ENCODE measurements at places on chromosomes 6 and 20. TPM values are rescaled to one million over a fixed set of nuclear protein-coding genes. Genes with fewer than 3 reads are reported as not detected.

DNA sequence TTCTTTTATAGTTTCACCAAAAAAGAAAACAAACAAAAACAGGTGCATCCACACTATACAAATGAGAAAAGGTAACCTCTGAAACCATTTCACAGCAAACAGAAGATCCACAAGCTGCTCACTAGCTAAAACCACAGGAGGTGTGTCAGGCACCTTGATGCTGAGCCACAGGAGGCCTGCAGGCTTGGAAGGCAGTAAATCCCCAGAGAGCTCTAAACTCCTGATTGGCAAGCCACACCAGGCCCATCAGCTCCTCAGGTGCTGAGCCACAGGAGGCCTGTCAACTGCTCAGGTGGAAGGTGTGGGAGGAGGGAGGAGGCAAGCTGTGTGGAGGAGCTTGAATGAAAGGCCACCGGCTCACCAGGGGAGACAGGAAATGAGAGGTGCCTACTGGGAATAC is 273.0 kb downstream of the PKHD1 start:
- H3K27ac ChIP-seq = no peak overlapping the region
- H3K4me3 ChIP-seq = no peak overlapping the region
- H3K27me3 ChIP-seq = no peaks in the 10 kb centered on the region
- no peaks in the 10 kb centered on the region for H3K4me1 ChIP-seq
- H3K36me3 ChIP-seq = peaks cover 5% of the 10 kb centered on the region

- no peak overlapping the region for H3K27ac ChIP-seq
- DNase-seq = no peak
- no peaks in the 10 kb centered on the region for H3K36me3 ChIP-seq
- H3K27me3 ChIP-seq = peaks cover 36% of the 10 kb centered on the region
- H3K4me3 ChIP-seq = no peak overlapping the region
Measured at GRCh38 chr20:20755231-20755630, 42.8 kb upstream of the RALGAPA2 start.

DNA sequence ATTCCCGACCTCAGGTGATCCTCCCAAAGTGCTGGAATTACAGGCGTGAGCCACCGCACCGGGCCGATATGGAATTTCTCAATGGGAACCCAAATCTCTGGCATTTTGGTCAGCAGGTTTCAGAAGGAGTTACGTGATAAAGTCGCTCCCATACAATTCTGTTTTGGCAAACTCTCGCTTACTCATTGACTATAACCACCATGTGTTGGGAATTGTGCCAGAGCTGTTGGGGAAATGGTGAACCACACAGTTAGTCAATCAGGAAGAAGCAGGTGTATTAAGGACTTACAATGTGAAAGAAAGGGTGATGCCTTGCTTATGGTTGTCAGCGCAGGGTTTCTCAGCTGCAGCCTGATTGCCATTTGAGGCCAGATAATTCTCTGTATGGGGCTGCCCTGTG is 410.5 kb downstream of the QKI start:
- no peak overlapping the region for H3K4me3 ChIP-seq
- peaks cover 7% of the 10 kb centered on the region for H3K4me1 ChIP-seq
- no peaks in the 10 kb centered on the region for H3K36me3 ChIP-seq
- H3K27ac ChIP-seq = no peak overlapping the region
- DNase-seq = peak; percentile 7

The FIG4 gene
- total RNA-seq = 11.4 TPM

GRCh38 chr20:58026361-58026760 is 202.1 kb downstream of the ANKRD60 start:
- peaks cover 5% of the 10 kb centered on the region for H3K36me3 ChIP-seq
- peaks cover 27% of the 10 kb centered on the region for H3K4me1 ChIP-seq
- no peak overlapping the region for H3K4me3 ChIP-seq

GRCh38 chr6:5249451-5250122 is 11.2 kb downstream of the LYRM4 start:
- H3K4me1 ChIP-seq = peaks cover 27% of the 10 kb centered on the region
- H3K36me3 ChIP-seq = no peaks in the 10 kb centered on the region
- H3K27ac ChIP-seq = no peak overlapping the region
- DNase-seq = no peak
- H3K4me3 ChIP-seq = no peak overlapping the region

The GLP1R gene
- 4.8 TPM for total RNA-seq

GRCh38 chr6:151757506-151757955 is 50.0 kb upstream of the ESR1 start:
- H3K4me1 ChIP-seq = no peaks in the 10 kb centered on the region
- no peak overlapping the region for H3K27ac ChIP-seq
- H3K4me3 ChIP-seq = no peak overlapping the region
- no peaks in the 10 kb centered on the region for H3K27me3 ChIP-seq

The NHLRC1 gene
- total RNA-seq = 0.92 TPM

DNA sequence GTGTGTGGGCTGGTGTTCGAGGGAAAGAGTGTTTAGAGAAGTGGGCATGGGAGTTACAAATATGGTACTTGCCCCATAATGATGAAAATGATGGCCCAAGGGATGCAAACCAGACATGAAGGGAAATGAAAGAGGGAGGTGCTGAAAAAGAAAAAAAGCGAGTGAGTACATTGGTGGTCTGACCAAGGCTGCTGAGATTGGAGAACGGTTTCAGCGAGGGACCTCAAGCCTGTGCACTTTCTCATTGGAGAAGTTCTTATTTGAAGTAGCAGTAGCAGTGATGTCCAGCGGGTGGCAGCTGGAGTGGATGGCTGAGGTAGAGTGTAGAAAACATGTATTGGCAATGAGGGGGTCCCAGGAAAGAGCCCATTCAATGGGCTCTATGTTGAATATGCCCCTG is 54.8 kb downstream of the TNFAIP3 start:
- H3K4me3 ChIP-seq = no peak overlapping the region
- peaks cover 9% of the 10 kb centered on the region for H3K4me1 ChIP-seq
- no peak for DNase-seq
- peaks cover 4% of the 10 kb centered on the region for H3K36me3 ChIP-seq

GRCh38 chr6:166664135-166664534 is 37.1 kb upstream of the RPS6KA2 start:
- DNase-seq = no peak
- H3K4me1 ChIP-seq = no peaks in the 10 kb centered on the region
- H3K4me3 ChIP-seq = no peak overlapping the region
- no peak overlapping the region for H3K27ac ChIP-seq

DNA sequence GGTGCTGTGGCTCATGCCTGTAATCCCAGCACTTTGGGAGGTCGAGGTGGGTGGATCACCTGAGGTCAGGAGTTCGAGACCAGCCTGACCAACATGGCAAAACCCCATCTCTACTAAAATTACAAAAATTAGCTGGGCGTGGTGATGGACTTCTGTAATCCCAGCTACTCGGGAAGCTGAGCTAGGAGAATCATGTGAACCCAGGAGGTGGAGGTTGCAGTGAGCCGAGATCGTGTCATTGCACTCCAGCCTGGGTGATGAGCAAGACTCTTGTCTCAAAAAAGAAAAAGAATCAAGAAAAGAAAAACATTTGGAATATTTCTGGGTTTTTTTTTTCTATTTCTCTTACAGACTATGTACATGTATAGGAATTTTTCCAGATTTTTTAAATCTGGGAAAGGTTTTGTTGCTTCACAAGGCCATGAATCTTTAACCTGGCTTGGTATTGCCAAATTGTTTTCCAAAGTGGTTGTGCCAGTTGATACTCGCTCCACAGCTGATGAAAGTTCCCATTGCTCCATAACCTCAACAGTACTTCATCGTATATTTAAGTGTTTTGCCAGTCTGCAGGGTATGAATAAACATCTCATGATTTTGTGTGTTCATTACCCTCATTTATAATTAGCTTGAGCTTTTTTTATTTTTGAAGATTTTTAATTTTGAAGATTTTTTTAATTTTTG is 33.5 kb downstream of the RNF217 start:
- no peak overlapping the region for H3K4me3 ChIP-seq
- no peak overlapping the region for H3K27ac ChIP-seq
- H3K36me3 ChIP-seq = peaks cover 4% of the 10 kb centered on the region
- no peak for DNase-seq

DNA sequence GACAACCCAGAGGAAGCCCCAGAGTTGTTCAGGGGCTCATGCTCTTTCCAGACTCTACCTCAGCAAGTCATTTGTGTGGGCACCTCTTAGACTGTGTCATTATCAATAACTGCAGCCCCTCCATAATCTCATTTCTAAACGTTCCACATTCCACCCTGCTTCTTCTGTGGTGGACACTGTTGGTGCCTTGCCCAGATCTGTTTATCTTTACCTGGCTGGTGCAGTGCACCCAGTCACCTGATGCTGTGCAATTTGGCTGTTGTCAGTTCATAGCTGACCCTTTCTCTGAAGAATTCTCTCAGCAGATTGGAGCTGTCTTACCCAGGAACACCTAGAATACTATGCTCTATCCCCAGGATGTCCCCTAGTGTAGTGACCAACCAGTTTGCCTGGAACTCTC is 80.0 kb downstream of the ATRN start:
- H3K27me3 ChIP-seq = no peaks in the 10 kb centered on the region
- no peak overlapping the region for H3K4me3 ChIP-seq
- H3K36me3 ChIP-seq = no peaks in the 10 kb centered on the region
- DNase-seq = no peak

The KCNK16 gene
- not detected for total RNA-seq

DNA sequence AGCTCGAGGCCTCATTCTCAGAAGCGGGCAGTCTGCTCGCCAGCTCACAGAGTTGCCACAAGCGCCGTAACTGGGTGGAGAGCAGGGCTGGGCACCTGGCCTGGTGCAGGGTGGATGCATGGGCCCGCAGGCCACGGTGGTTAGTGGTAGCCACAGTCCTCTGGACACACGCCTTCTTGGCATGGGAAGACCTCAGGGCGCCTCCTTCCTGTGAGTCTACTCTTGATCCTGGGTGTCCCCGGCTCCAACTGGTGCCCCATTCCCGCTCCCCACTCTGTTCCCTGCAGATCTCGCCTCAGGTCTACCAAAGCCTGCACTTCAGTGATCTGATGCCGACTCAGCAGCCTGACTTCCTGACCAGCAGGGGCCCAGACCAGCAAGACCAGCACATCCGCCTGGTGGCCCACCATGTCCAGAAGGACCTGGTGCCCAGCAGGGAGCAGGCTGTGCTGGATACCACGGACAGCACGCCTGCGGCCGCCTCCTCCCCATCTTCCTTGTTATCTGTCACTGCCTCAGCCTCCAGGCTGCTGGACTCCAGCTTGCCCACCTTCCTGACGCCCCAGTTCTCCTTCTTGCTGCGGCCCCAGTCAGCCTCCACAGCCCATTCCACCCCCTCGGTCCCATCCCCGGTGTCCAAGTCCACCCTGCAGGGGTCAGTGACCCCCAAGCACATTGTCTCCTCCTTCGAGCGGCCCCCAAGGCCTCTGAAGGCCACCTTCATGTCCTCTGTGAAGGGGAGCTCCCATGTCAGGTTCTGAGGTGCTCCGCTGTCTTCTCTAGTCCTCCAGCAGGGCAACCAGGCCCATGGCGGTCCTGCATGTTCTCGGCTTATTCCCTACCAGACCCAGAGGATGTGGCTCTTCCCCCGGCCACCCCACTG is 43.1 kb downstream of the SUN5 start:
- H3K27me3 ChIP-seq = peaks cover 91% of the 10 kb centered on the region
- H3K4me1 ChIP-seq = no peaks in the 10 kb centered on the region

The MICAL1 gene
- total RNA-seq = 25.4 TPM

The DDR1 gene
- total RNA-seq = 580 TPM

DNA sequence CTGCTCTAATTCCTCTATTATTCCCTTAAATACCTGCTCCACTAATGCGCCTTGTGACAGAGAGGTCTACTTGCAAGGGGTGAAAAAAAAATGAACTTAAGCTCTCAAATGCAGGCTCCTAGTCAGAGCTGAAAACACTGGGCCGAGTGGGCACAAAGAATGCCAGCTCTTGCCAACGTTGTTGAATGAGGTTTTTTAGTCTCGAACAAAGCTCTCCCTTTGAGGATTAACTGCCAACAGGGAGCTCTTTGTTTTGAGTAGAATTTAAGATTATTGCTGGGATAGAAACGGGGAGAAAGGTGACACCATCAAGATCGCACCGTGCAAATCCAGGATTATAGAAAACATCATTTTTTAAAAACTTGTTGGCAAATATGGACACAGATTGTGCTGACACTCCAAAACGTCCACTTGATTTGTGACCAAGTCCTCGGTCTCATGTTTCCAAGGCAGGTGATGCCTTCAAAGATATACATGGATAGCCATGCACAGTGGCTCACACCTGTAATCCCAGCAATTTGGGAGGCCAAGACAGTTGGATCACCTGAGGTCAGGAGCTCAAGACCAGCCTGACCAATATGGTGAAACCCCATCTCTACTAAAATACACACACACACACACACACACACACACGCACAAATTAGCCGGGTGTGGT is 163.2 kb downstream of the BMP7 start:
- no peaks in the 10 kb centered on the region for H3K4me1 ChIP-seq
- DNase-seq = no peak
- H3K36me3 ChIP-seq = peaks cover 1% of the 10 kb centered on the region
- peaks cover 96% of the 10 kb centered on the region for H3K27me3 ChIP-seq
- no peak overlapping the region for H3K4me3 ChIP-seq
